ENCODE measurements at places on chromosomes 16 and 17.

GRCh38 chr16:31430380-31431052 is 2.4 kb upstream of the COX6A2 start:
- no peak for DNase-seq

GRCh38 chr16:28829747-28830146 is 6.9 kb downstream of the ATXN2L start:
- DNase-seq, result no peak

GRCh38 chr17:29661213-29661612 is 38.5 kb upstream of the CORO6 start:
- no peak for DNase-seq

GRCh38 chr16:68083861-68084503 is 1.2 kb upstream of the NFATC3 start:
- no peak for DNase-seq

DNA sequence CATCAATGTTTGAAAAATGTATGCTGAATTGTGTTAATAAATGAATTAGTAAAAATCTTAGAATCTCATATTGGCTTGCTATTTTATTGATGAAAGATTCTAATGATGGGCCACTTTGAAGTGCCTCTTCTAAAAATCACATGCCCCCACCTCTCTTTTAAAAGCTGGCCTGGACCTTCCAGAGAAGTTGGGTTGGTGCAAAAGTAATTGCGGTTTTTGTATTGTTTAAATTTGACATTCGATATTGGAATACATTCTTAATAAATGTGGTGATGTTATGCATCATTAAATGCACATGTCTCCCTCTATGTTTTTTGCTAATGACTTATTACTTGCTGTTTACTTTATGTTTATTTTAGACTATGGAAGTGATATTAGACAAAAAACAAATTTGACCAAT is 314.6 kb upstream of the C16orf82 start:
- DNase-seq, result no peak

DNA sequence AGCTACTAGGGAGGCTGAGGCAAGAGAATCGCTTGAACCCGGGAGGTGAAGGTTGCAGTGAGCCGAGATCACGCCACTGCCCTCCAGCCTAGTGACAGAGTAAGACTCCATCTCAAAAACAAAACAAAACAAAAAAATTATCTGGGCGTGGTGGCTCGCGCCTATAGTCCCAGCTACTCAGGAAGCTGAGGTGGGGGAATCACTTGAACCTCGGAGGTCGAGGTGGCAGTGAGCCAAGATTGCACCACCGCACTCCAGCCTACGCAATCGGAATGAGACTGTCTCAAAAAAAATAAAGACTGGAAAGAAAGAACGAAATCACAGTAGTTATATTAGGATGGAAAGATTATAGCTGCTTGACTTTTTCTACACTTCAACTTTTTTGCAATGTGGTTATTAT is 18.9 kb downstream of the COG1 start:
- no peak for DNase-seq

Data from nucleus accumbens (tissue), 56 donors.